ENCODE measurements at places on chromosomes 12 and 14.
A peak's percentile ranks its signal among the peaks of the same experiment; 100 is the strongest.

DNA sequence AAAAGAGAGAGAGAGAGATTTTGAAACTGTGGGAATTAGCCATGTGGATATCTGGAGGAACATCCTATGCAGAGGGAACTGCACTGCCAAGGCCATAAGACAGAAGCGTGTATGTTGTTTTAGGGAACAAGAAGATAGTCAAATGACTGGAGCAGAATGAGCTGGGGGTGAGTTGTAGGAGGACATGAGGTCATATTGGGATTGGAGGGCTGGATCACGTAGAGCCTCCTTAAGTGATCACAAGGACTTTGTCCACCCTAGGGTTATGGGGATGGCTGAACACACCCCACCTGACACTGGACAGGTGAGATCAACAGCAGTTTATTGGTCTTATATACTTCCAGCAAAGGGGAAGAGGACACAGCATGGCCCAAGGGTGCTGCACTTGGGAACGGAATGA, 8.2 kb upstream of the CGRRF1 start:
- DNase-seq, result no peak

DNA sequence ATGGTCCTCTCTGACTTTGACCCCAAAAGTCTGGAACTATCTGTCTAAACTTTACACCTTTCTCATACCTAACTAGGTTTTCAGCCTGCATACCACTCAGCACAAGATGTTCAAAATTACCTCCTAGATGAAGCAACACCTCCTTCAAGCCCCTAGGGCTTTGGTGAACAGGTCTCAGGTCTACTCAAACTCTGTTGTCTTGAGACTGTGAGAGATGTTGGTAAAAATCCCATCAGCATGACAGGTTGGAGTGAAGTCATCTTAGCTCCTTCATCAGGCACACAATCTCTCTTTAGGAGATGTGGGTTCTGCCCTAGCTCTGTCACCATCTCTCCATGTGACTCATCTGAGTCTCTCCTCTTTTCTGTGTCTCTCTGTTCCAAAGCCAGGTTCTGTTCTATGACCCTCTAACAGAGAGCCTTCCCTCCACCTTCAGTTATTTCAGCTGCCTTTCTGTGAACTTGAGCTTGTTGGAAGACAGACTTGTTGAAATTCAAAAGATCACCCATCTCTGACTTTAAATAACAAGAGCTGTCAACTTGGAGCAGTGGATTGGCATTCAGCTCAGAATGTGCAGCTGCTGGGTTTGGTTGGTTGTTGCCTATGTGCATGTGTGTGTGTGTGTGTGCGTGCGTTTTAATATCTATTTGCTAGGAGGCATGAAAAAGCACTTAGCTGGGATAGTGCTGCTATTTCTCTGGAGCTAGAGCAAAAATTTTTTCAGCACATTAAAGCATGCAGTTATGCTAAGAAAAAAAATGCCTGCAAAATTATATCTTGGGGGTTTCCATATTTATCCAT, 130.7 kb downstream of the CRACR2A start:
- no peak for DNase-seq

GRCh38 chr14:23725980-23726710, 90.0 kb downstream of the DHRS2 start:
- no peak for DNase-seq

DNA sequence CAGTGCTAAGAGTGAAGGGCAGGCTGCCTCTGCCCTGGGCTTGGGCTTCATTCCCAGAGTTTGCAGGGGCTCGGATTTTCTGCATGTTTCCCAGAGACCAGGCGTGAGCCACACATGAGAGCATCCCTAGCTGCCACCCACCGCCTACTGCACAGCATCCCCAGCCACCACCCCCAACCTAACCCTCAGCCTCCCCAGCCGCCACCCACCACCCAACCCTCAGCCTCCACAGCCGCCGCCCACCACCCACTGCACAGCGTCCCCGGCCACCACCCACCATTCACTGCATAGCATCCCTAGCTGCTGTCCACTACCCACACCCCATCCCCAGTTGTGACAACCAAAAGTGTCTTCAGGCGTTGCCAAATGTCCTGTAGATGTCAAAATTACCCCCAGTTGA, 22.6 kb downstream of the FGF6 start:
- no peak for DNase-seq

GRCh38 chr12:44127966-44128710, 292.3 kb downstream of the TMEM117 start:
- no peak for DNase-seq

DNA sequence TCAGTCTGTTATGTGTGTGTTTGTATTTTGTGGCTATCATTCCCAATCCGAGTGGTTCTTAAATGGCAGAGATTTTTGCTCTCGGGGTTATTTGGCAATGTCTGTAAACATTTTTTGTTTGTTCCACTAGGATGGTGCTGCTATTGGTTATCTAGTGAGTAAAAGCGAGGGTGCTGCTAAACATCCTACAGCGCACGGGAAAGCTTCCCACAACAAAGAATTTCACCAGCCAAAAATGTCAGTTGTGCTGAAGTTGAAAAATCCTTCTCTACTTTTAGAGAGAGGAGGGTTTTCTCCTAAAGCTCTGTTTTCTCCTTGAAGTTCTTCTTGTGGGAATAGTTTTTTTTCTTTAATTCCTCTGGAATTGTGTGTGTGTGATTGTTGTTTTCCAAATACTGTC, 2.4 kb downstream of the EXD2 start:
- no peak for DNase-seq

GRCh38 chr12:3469711-3470110, 21.3 kb upstream of the PRMT8 start:
- DNase-seq, result no peak

- no peak for DNase-seq
These were observed 253.4 kb upstream of the LRIG3 start for GRCh38 chr12:59173695-59174094.

DNA sequence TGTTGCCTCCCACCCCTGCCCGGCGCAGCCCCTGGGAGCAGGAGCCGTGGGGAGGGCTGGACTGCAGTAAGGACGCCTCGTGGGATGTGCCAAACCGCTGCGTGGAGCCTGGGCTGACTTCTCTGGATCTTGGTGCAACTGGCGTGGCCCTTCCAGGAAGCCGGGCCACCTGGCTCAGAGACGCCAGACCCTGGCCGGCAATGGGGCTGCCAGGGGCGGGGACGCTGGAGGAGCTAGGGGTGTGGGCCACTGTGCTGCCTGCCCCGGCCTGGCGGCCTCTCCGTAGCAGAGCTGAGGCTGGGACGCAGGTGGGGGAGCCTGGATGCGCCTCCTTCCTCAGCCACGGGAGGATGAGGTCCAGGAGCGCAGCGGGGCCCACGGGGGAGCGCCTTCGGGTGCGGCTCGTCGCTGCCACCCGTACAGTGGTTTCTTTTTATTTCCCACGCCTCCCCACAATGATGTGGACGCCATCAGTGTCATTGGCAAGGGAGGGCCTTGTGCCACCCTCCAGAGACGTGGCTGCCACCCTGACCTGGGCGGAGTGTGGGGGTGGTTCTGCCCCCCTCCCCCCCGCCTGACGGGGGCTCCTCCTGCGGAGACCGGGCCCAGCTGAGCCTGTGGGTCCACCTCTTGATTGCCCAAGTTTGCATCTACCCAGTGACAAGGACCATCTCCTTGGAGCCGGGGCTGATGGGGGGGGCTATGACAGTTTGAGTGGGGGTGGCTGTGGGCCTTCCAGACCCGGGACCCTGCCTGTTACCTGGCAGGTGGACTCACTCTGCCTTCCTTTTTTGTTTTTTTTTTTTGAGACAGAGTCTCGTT, 11.3 kb downstream of the DDX51 start:
- no peak for DNase-seq

GRCh38 chr12:43206396-43206795, 345.6 kb downstream of the ADAMTS20 start:
- no peak for DNase-seq

DNA sequence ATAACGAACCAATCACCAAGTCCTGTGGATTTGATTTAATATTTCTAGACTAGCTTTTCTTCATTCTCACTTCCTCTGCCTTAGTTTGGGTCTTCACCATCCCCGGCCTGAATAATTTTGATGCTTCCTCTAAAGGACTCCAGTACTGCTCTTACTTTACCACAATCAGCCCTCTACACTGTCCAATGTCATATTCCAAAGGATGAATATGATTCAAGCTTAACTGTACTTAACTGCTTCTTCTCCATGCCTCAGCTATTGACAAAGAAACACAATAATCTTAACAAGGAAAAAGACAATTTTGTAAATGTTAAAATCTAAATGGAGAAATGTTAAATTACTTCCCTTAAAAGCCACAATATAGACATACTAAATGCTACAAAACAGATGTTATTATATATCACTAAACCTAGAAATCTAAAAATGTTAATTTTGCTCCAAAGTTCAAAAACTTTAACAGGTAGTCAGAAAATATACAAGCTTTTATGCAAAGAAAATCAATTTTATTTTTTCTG, 70.2 kb downstream of the STXBP6 start:
- DNase-seq, result no peak

GRCh38 chr12:133106253-133106652, 23.8 kb downstream of the ZNF891 start:
- no peak for DNase-seq

DNA sequence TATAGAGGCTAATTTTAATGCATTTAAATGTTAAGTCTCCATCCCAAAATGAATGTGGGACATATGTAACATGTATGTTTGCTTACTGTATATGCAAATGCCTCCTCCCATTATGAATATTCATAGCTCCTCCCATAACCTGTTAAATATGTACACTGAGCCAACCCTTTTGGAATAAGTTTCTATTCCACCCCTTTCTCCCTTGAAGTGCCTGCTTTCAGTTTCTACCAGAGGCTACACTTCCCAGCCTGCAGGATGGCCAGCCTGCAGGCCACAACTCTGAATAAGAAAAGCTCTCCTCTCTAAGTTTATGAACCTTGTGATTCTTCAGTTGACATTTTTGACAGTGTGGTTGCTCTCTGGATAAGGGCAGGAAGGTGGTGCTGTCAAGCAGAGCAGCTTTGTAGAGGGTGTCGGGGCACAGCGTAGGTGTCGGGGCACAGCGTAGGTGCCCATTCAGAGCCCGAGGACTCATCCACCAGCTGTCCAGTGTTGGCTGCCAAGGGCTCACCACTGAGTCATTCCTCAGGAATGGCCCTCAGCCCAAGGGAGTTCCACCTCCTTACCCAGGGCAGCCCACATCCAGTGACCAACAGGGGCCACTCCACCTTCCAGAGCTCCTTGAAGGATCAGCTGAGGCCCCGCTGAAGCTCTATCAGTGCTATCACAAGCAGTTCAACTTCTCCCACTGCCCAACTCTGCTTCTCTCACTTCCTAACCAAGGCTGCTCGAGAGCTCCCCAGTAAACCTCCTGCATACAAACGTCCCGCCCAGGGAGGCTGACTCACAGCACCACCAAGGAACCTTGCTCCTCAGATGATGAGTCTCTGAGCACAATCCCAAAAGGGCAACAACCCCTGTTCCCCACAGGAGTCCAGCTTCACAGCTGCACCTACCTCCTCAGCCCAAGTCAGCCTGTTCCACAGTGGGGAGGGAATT, 31.4 kb downstream of the VWF start:
- DNase-seq, result peak; percentile 87

- no peak for DNase-seq
These were observed 48.9 kb downstream of the AMN start for GRCh38 chr14:102971314-102971713.

DNA sequence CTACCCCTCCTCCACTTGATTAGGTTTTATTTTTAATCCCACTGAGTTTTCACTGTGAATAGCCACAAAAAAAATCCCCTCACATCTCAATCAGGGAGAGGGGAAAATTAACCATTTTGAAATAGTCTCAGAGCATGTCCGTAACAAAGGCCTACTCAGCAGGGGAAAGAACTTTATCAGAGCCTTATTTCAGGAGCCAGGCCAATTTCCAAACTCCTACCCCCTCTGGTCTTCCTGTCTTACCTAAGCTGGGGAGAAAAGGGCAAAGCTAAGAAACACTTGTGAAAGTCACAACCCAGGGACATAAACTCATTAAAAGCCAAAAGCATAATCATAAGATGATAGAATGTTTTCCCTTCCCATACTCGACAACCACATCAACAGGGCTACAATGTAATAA, 260.3 kb upstream of the DIO3 start:
- DNase-seq, result no peak

GRCh38 chr14:36177489-36177888, 967 bp upstream of the PTCSC3 start:
- DNase-seq, result no peak

GRCh38 chr14:64762044-64763034, 58.1 kb downstream of the PLEKHG3 start:
- DNase-seq, result peak; percentile 89

GRCh38 chr12:110006115-110006514, 6.9 kb downstream of the ANKRD13A start:
- DNase-seq, result no peak

GRCh38 chr12:80884651-80885050, 53.1 kb downstream of the LIN7A start:
- DNase-seq, result no peak

DNA sequence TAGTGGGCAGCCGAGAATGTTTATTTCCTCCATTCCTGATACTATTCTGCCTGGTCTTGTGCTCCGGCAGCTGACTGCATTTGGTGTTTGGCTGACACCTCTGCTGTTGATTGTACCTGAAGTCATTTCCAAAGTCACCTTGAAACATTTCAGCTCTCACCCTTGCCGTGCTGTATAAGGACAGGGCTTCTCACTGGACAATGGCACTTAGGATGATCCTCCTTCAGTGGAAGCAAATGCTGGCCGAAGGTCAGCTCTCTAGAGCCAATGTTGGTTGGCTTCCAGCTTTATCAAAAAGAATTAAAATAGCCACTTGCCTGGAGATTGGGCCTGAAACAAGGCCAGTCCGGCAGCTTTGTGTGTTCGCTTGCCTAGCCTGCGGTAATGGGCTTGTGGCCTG, 44.0 kb downstream of the ACACB start:
- no peak for DNase-seq

DNA sequence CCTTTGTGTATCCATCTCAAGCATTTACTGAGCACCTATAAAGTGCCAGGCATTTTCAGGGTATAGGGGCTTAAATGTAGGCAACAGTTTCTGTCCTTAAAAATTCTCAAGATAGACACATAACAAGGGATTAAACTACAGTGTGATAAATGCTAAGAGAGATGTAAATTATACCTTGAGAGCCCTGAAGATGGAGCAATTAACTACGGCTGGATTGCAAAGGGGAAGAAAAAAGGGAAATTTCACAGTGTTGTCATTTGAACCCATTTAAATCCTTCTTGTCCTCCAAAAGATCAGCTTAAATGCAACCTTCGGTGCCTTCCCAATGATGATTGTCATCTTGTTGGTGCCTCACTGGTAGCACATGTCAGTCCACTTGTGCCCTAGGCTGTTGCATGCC, 11.5 kb upstream of the IL26 start:
- no peak for DNase-seq

DNA sequence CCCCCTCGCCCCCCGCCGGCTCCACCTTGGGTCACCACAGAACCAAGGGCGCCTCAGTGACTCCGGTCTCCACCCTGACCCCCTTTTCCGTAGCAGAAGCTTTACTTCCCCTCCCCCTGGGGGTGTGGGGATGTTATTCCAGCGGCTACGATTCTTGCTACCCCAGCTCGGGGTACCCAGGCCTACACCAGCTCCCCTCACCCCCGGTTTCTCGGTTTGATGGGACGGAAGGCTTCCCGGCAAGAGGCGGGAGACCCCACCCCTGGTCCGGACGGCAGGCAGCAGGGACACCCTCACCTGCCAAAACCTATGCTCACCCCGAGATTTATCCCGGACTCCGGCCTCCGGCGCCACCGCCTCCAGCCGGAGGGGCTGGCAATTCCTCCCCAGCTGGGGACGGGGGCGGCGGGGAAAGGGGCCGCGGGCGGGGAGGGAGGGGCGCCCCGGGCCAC, 619 bp downstream of the RAB15 start:
- DNase-seq, result no peak
